ENCODE measurements at places on chromosomes 1 and 21.

GRCh38 chr21:26934383-26934782, 32.5 kb downstream of the ADAMTS5 start:
- no peak for DNase-seq

GRCh38 chr1:214364386-214364785, 83.4 kb downstream of the SMYD2 start:
- DNase-seq, result no peak

DNA sequence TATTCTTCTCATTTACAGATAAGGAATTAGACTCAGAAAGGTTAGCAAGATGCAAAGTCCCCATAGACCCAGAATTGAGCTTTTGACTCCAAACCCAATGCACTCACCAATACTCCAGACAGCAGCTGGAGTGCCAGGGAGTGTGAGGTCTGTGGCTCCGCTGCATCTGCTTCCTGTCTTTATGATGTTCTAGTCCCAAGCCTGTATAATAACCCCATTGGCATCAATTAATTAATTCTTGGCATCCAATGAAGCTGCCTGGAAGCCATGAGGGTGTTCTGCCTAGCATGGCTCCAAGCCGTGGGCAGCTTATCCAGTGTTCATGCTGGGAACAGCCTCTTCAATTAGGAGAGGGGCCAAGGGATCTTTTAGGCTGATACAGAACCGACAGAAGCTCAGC, 188.7 kb downstream of the GIPC2 start:
- no peak for DNase-seq

DNA sequence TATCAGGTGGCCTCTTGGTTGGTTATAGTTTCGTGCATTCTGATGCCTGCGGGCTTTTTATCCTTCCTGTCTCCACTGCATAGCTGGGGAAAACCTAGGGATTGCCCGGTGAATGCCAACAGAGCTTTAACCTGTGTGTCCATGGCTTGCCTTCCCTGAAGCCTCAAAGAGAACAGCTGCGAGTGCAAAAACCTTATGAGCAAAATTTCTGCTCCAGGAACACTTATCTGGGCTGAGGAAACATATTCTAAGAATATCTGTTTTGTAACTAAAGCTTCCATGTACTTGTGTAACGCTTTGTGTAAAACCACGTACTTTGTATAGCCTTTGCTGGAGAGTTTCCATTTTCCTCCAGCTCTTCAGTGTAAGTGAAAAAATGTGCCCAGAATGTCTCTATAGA, 7.2 kb downstream of the CNST start:
- no peak for DNase-seq

GRCh38 chr1:248739572-248740205, 15.9 kb downstream of the LYPD8 start:
- no peak for DNase-seq

GRCh38 chr1:109978761-109979488, 5.6 kb upstream of the AHCYL1 start:
- no peak for DNase-seq

Measured in stimulated activated naive CD8-positive, alpha-beta T cell treated with anti-CD3 and anti-CD28 coated beads, Interleukin-15, Interleukin-2, amounts not matched to agents 100 U/mL and 50 U/mL, for 24 hours (primary cell).